ENCODE measurements at places on chromosomes 2 and 18.
A peak's percentile ranks its signal among the peaks of the same experiment; 100 is the strongest.

- DNase-seq: no peak
Measured at GRCh38 chr2:74556159-74556558, 1.6 kb downstream of the DOK1 start.

GRCh38 chr2:8334866-8335325, 347.0 kb upstream of the ID2 start:
- DNase-seq: no peak

DNA sequence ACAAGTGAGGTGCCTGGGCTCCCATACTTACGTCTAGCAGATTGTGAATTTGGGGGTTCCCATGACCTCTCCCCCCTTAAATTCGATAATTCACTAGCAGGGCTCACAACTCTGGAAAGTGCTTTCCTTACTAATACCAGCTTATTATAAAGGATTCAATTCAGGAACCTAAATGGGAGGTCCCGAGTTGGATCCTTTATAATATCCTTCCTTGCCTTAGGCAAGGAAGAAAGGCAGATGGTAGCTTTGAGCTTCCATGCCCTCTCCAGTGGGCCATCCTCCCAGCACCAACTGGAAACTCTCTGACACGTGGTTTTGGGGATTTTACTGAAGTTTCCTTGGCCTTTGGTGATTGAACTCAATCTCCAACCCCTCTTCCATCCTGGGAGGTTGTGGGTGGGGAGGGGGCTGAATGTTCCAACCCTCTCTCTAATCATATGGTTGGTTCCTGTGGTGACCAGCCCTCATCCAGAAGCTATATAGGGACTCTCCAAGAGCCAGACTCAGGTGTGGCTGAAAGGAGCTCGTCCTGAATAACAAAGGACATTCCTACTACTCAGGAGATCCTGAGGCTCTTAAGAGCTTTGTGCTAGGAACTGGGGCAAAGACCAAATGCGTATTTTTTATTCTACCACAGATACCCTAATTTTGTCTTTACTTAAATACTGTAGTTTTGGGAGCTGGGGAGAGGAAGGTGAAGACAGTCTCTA, 62.2 kb downstream of the HAUS1 start:
- no peak for DNase-seq

DNA sequence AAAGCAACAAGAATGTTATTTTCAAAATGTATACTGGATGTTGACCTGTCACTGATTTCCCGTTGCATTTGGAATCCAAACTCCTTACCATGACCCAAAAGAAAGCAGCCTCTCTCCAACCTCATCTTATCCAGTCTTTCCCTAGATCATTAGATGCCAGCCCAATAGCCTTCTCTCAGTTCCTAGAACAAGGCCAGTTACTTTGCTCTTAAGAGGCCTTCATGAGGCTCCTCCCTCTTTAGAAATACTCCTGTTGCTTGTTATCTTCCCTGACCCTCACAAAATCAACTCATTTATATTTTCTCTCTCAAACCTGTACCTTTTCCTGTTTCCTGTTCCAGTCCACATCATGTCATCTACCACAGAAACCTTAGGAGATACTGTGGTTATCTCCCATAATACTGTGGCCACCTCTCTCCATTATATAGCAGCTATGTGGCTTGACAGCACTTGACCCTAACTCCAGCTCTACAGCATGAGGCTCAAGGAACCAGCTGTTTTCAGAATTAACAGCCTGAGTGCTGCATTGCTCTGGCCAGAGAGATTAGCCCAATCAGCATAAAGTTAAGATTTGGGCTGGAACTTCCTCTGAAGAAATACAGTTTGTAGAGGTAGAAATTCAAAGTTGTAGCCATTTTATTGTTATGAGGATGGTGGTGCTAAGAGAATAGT, 22.8 kb downstream of the SRBD1 start:
- no peak for DNase-seq

DNA sequence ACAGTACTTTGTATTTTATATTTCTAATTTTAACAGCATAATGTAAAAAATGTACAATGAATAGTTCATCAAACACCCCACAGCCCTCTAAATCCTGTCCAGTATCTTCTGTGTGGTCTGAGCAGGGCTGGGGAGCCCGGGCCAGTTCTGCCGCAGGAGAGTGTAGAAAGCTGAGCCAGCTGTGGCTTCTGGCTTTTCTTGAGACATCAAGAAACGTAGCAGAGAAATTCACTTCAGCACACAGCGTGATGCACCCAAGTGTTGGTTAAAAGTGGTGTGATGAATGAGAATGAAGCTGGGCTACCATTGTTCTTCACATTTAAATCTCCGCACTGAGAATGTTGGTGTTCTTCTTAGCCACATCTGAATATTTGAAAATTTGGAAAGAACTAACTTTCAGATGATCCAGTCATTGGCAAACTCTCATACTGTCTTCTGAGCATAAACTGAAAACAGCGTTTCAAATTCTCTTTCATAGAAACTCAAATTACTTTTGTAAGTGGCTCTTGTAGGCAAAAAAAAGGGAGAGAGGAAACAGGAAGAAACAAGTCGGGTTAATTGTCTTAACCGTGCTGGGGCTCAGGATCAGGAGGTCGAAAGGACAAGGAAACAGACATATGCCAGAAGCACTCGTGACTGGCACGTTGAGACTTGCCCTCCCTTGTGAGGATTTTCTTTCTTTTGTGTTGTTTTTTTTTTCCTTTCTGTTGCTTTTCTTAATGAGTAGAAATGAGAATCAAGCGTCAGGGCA, 23.4 kb upstream of the TMEM87B start:
- DNase-seq: no peak

GRCh38 chr2:179768765-179769164, 92.6 kb downstream of the ZNF385B start:
- DNase-seq: no peak

- no peak for DNase-seq
Measured at GRCh38 chr18:54713386-54713785, 114.9 kb upstream of the RAB27B start.

DNA sequence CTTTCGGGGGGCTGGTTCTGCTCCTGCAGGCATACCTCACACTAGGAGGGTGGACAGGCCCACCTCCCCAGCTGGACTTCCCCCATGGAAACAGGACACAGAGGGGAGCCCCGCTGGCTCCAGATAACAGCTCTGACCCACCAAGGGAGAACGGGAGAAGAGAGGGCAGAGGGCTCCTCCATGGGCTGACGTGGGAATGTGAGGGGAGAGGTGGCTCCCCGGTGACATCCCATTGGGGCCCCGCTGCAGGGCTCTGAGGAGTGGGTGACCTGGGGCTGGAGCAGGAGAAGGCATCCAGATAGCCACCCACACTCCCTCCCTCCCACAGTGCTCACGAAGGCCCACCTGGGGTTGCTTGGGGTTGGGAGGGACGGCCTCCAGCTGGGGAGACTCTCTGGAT, 45.9 kb downstream of the FBLN7 start:
- DNase-seq: no peak

GRCh38 chr2:101985101-101985792, 6.5 kb upstream of the IL1R2 start:
- peak; percentile 69 for DNase-seq

DNA sequence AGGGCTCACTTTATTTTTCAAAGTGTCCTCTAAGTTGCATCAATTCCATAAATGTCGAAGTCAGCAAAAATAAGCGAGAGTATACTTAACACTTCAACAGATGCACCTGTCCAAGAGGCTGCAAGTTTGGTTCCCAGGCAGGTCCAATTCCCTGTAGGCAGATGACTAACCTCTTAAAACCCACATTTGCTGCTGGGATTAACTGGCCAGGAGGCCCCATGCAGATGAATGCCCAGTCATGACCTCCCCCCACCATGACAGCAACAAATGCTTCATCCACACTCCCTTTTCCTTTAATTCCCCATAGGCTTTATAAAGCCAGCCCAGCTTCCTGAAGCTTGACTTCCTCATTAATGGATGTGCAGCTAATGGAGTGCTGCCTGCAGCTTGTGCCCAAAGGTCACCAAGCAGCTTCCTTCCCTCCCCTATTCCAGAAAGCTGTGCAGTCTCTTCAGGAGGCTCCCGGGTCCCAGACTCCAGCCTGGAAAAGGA, 35.7 kb downstream of the REEP1 start:
- no peak for DNase-seq

DNA sequence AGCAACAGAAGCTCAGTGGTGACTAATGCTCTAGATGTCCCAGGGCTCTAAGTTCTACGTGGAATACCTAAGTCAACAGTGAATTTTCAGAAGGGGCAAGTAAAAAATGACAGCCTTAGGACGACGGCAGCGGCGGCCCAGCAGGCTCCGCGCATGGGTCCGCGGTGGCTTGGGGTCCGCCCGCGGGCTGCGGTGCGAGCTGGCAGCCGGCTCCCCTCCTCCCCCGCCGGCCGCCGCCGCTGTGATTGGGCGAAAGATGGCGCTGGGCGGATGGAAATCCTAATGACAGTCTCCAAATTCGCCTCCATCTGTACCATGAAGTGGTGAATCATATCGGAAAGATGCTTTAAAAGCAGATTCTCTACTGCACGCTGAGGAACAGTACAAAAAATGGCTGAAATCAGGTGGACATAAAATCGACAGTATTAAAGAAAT, 74.7 kb downstream of the HNRNPLL start:
- DNase-seq: no peak

GRCh38 chr2:5888126-5888525, 195.9 kb downstream of the SOX11 start:
- DNase-seq: no peak

Measured in transverse colon (tissue), 4 donors.